GOT3 (cell line): ENCODE measurements at places on chromosomes 16 and 17.

DNA sequence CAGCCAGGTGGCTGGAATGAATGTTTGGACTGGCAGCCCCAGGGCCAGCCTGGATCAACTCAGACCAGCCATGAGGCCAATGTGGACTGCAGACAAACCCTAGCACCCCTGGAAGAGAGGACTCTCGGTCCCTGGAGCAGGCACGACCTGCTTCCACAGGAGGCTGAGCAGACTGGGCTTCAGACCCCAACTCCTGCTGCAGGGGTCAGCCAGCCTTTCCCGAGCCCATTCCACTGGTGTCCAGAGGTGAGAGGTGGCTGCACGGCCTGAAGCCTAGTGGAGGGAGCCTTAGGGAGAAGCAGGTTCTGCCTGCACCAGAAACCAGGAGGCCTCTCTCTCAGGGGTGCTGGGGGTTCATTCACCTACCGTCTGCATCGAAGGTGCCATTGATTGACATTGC is 97.1 kb downstream of the CPPED1 start:
- no peak for DNase-seq

DNA sequence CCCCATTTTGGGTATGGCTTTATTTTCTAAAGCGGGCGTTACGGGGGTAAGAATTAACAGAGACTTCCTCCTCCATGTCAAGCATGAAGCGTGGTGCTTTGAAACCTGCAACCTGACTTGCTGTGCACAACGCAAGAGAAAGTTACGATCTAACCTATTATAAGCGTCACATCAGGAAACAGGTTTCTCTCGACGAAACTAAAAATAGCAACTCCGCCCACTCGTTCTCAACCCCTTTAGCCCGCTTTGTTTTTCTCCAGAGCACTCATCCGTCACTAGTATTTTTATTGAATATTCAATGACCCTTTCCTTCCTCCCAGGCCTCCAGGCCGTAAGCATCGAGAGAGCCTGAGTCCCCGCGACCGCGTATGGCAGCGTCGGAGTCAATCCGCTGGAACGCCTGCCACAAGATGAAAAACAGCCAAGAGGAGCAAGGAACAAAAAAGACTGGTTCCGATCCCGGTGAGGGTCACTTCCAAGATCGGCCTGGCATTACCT is 555 bp downstream of the NUP88 start:
- no peak for DNase-seq

GRCh38 chr17:80177986-80178595 is 8.3 kb downstream of the CARD14 start:
- DNase-seq, result no peak

DNA sequence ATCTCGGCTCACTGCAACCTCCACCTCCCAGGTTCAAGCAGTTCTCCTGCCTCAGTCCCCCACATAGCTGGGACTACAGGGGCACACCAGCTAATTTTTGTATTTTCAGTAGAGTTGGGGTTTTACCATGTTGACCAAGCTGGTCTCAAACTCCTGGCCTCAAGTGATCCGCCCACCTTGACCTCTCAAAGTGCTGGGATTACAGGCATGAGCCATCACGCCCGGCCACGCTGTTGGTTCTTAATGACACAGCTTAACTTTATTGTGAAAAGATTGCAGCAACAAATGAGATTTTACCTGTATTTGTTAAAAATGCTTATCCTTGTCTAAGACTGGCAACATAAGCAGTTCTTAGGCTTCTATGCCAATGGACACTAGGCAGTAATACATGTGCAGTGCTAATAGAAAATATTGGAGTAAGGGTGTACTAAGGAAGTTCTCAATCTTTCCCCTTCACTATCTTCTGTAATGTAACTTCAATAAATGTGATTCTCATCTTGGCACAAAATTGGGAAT is 2.9 kb downstream of the UBB start:
- no peak for DNase-seq

GRCh38 chr16:30040221-30040620 is 9.2 kb upstream of the TLCD3B start:
- no peak for DNase-seq

- DNase-seq, result no peak
Measured at GRCh38 chr16:24507959-24508480, 31.3 kb upstream of the RBBP6 start.

- no peak for DNase-seq
Measured at GRCh38 chr17:57949649-57950048, 5.6 kb downstream of the CUEDC1 start.

DNA sequence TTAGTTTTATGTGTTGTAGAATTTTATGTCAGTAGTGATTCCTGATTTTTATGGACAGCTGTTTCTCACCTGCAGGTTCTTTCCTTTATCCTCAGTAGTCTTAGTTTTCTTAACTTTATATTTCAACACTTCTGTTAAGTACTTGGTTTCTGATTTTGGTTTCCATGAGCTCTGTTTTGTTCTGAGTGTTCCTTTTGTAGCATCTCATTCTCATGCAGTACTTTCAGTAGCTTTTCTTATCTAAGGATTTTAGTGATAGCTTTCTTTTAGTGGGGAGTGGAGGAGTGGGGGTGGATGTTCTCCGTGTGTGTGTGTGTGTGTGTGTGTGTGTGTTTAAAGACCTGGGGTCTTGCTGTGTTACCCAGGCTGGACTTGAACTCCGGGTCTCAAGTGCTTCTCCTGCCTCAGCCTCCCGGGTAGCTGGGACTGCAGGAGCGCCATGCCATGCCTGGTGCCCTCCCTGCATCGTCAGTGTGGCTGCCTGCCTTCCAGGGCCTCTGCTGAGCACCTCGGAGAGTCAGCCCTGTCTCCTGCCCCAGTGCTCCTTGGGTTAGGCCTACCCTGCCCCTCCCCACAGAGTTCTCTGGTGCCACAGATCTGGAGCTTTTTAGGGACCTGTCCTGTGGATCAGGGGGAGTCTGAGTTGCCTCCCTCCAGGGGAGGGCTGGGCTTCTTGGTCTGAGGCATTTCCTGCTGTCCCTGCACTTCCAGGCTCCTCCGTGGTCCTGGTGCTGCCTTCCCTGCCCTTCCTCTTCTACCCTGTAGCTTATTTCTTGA is 4.3 kb upstream of the ZNF750 start:
- DNase-seq, result no peak

DNA sequence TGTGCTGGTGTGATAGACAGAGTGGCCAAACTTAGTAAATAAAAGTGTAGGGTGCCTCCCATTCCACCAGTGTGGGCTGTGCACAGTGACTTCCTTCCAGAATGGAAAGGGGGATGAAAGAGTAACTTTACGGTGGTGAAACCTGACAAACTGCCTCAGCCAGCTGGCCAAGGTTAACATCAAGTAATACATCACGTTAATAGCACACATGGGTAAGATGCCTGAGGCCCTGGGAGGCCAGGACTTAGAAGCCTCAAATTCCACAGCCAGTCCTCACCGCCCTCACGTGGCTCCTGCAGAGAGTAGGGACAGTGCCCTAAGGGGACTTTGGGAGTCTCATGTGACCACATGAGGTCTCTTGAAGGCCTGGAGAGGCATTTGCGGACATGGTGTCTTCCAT is 14.1 kb downstream of the RMI2 start:
- no peak for DNase-seq
